Glomerular endothelial cell (primary cell): ENCODE measurements at places on chromosomes 16 and 17.

DNA sequence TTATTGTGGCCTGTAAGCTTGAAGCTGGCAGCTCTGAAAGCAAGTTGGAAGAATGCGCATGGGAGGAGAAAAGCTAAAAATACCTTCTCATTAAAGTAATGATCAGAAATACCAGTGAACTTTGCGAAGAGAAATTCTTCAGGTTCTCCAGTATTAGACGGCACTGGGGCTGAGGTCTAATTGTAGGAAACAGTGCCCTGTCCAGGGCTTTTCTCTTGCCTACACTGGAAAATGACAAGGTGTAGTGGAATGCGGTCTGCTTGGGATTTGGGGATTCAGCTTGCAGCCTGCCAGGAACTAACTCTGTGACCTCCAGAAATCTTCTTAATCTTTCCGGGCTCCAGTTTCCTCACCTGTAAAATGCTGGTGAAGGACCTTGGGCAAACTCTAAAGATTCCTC lies 53.3 kb upstream of the KCNJ16 start:
- DNase-seq: no peak

DNA sequence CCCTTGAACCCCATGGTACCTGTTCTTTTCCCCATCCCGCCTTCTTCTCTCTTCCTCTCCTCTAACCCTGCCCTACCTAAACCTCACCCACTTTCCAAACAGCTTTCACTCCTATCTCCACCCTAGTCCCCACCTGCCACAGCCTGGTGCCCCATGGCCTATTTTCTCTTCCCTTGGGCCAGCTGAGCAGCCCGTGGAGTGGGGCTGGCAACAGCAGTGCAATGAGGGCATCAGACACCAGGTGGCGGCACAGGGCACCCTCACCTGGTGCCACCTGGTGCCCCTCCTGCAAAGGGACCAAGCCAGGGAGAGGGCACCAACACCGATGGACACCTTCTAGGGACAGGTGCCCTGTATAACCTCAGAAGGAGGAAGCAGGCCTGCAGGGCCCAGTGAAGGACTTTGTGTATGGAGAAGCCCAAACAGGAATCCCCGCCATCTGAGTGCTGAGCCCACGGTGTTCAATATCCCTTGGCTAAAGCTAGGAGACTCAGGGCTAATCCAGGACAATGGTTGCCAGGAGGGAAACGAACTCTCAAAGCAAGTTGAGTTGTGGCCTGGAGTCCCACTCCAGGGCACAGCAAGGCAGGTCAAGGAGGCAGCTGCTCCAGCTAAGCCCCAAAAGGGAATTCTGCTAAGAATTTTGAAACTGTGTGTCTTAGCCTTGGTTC lies 4.0 kb upstream of the ABCC3 start:
- no peak for DNase-seq

DNA sequence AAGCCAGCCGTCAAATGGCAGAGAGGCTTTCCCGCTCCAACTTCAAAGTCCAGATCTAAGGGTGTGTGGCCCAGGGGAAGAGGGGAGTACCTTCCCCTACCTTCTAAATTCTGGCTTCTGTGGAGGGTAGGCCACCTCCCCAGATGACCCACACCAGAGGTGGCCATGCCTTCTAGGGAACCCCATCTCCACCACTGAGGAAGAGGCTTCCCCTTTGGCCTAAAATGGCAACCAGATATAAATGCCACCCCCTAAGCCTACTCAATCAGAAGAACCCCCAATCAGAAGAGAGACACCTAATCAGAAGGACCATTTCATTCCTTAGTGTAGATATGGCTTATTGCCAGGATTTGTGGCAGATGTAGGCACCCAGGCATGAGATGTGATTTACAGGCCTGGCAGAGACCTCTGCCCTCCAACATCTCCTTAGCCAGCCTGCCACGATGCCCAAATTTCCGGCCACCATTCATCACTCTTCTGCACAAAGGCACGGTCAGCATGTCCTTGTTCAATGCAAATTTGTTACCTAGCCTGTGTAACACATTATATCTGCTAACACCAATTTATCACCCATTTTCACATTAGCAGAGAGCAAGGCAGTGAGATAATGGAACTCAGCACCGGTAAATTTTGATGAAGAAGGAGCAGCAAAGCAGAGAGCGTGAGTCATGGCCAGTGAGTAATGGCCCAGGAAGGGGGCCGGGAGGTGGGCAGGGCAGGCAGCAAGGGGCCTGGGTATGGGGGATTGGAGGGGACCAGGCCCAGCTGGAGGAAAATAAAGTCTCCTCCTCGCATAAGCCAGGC lies 1.2 kb upstream of the MGAT5B start:
- DNase-seq: no peak

GRCh38 chr16:2919511-2920255 lies 8.0 kb downstream of the FLYWCH1 start:
- DNase-seq: no peak
